Smooth muscle cell of trachea (primary cell): ENCODE measurements at places on chromosomes 11 and 22. TPM values are rescaled to one million over a fixed set of nuclear protein-coding genes. Genes with fewer than 3 reads are reported as not detected.

The GLYAT gene
- total RNA-seq = not detected in 2 replicates

The MYBPC3 gene
- not detected in 2 replicates for total RNA-seq

The TIMP3 gene
- 282 and 614 TPM in 2 replicates for total RNA-seq

The IL17REL gene
- total RNA-seq = under 0.01 TPM in 2 replicates

The MMP12 gene
- 0.44 and 1.8 TPM in 2 replicates for total RNA-seq

The UCP2 gene
- 4.1 and 8.9 TPM in 2 replicates for total RNA-seq

The SMTNL1 gene
- total RNA-seq = not detected in 2 replicates

The HPS5 gene
- 39.0 and 39.7 TPM in 2 replicates for total RNA-seq
